ENCODE measurements at places on chromosomes 12 and 14.

DNA sequence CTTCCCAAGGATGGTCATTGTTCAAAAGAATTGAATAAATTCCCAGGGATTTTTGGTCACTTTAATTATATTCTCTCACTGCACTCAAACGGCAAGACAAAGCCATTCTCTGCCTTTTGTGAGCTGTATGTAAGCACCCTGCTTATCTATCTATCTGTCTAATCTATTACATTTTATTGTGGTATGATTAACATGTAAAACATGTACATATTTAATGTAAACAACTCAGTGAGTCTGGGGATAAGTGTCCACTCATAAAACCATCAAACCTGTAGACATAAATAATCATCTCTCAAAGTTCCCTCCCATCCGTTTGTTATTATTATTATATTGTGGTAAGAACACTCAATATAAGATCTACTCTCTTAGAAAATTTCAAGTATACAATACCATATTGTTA, 167.1 kb downstream of the CAND1 start:
- peak; percentile 16 for DNase-seq

GRCh38 chr12:57452181-57452936, 2.7 kb upstream of the INHBE start:
- DNase-seq: peak; percentile 93

DNA sequence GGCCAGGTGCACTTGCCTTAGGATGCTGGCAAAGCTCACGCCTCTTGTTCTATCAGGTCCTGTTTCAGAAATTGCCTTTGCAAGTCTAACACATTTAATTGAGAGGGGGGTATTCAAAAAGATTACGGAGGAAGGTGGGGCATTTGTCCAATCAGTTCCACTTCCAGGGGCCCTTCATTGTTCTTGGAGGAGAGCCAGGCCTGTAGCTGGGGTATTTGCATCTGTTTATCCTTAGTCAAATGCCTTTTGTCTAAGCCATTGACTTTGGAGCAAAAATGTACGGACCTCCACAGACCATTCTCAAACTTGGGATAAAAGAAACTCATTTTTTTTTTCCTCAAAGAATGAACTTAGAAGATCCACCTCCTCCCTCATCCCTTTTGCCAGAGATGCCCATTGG, 582.0 kb downstream of the BCL11B start:
- no peak for DNase-seq

DNA sequence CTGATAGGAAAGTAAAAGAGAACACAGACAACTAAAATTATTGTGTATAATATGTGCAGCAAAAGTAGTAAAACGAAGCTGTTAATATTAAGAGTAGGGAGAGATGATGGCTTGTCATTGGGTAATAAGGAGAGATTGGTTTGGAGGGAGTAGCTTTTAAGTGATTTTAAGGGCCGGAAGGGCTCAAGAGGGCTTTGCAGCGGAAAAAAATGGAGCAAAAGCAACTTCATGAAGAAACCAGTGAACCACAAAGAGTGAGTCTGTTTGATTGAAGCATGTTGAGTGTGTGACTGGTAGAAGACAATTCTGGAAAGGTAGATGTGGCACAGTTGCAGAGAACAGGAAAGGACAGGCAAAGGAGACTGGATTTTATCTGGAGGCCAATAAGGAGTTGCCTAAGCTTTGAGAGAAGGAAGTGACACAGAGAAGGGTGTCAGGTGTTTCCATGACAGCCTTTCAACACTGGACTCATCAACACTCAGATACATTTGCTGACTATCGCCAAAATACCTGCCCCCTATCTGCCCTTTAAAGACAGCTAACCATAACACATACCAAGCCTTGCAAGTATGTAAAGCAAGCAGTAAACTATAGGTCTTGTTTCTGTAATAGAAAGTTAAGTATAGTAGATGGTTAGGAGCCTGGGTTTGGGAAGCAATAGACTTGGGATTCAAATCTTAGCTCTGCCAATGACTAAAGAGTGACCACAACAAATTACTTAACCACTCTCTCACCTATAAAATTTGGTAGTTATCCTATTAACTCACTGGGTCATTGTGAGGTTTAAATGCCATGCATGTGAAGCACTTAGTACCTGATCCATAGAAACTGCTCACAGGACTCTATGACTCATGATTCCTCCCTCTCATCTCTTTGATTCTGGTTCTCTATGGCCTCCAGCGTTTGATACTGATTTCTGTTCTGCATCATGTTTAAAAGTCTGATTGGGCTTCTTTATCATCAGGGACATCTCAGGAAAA, 117.3 kb upstream of the LMNTD1 start:
- peak; percentile 48 for DNase-seq

DNA sequence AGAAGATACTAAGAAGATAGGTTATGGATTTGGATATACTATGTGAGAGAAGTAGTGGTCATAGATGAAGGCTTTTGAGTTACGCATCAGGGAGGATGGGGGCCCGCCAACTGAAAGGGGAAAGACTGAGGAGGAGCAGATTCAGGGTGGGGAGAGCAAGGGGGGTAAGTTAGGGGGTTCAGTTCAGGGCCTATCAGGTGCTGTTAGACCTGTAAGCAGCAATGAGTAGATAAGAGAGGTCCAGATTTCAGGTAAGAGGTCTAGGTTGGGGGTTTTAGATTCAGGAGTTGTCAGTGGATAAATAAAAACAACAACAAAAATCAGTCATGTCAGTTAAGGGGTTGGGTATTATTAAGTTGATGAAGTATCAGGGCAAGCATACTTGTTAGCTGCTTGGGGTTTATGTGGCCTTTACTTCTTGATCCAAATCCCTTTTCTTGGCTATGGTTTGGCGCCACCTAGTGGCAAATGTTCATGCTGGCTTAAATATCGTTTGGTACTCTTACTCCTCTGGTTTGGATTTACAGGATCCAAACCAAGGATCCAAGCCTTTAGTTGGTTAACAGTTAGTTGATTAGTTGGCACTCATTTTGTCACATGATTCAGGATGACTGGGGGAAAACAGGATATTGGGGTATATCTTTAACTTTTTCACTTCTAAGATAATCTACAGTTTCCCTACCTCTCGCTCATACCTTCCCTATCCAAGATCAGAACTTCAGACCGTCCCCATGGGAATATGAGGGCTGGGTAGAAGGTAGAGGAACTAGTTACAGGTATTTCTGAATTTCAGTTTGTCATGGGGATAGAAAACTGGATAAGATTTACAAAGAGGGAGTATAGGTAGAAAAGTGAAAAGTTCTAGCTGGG, 65.1 kb downstream of the PCNX1 start:
- peak; percentile 60 for DNase-seq

GRCh38 chr12:120249266-120249874, 16.2 kb downstream of the PXN start:
- DNase-seq: no peak

DNA sequence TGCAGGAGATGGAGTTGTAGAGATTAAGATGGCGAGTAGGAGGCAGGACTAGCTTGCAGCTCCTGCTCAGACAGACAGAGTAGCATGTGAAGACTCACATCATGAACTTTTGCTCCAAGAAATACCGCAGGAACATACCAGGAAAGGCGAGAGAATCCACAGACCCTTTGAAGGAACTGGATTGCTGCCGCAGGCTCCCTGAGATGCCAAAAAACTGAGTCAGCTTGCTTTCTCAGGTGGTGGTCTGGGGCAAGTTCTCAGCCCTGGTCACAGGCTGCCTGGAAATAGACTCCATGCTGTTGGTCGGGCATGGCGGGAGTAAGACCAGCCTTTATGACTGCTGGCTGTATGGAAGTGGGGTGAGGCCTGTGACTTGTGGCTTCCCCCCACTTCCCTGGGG, 163.6 kb upstream of the NAV3 start:
- DNase-seq: peak; percentile 97

- DNase-seq: no peak
Observed at GRCh38 chr12:2082321-2082720, 29.5 kb downstream of the CACNA1C start.

- no peak for DNase-seq
Observed at GRCh38 chr14:74599946-74600345, 12.1 kb downstream of the LTBP2 start.

DNA sequence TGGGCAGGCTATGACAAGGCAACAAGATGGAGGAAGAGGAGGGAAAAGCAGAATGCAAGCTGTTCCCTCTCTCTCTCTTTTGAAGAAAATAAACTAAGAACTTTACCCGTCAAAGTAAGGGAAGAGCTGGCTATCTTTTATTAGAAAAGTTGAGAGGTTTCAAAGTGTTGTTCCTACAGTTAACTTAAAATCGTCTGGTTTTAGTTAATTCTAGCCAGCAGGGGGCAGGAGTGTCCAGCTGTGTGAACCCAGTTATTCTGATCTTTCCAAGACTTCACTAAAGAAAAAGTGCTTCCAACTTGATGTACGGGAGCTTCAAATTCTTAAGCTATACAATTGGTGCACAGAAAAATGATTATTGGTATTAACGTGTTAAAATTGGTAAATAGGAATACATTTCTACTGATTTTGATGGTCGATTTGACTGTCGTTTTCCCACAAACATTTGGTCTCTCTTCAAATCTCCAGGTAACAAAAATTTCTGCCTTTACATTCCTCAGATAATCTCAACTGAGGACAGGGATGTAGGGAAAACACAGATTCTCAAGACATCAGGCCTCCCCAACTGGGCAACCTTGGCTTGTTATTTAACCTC, 28.4 kb upstream of the MON2 start:
- peak; percentile 12 for DNase-seq

GRCh38 chr12:109524466-109525278, 47.2 kb downstream of the UBE3B start:
- DNase-seq: no peak

GRCh38 chr12:50187084-50187900, 20.1 kb upstream of the CERS5 start:
- DNase-seq: peak; percentile 95

GRCh38 chr12:109110988-109111495, 5.3 kb upstream of the ACACB start:
- peak; percentile 69 for DNase-seq

- no peak for DNase-seq
Observed at GRCh38 chr14:21965042-21965441, 291.4 kb upstream of the OR4E1 start.

- no peak for DNase-seq
Observed at GRCh38 chr12:47207829-47208248, 128.1 kb upstream of the AMIGO2 start.

- DNase-seq: peak; percentile 65
Observed at GRCh38 chr14:54085841-54086240, 129.2 kb upstream of the BMP4 start.

GRCh38 chr14:72828604-72829003, 65.3 kb downstream of the DPF3 start:
- no peak for DNase-seq

DNA sequence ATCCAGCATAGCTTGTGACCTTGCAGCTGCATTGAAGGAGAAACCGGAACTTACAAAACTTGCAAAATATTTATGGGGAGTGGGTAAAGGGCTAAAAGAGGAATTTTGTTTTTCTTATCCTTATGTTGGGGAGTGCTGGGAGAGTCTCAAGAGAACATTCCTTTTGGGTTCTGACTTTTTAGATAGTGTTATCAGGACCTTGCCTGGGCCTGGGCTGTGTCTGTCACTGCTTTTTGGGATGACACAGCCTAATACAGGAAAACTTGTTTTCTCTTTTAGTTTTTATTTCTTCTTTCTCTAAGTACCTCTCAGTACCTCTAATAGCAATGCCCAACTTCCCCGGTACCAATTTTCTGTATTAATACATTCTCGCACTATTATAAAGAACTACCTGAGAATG, 850.6 kb downstream of the RPS29 start:
- DNase-seq: no peak

GRCh38 chr12:65867394-65867793, 43.1 kb downstream of the HMGA2 start:
- DNase-seq: peak; percentile 96

DNA sequence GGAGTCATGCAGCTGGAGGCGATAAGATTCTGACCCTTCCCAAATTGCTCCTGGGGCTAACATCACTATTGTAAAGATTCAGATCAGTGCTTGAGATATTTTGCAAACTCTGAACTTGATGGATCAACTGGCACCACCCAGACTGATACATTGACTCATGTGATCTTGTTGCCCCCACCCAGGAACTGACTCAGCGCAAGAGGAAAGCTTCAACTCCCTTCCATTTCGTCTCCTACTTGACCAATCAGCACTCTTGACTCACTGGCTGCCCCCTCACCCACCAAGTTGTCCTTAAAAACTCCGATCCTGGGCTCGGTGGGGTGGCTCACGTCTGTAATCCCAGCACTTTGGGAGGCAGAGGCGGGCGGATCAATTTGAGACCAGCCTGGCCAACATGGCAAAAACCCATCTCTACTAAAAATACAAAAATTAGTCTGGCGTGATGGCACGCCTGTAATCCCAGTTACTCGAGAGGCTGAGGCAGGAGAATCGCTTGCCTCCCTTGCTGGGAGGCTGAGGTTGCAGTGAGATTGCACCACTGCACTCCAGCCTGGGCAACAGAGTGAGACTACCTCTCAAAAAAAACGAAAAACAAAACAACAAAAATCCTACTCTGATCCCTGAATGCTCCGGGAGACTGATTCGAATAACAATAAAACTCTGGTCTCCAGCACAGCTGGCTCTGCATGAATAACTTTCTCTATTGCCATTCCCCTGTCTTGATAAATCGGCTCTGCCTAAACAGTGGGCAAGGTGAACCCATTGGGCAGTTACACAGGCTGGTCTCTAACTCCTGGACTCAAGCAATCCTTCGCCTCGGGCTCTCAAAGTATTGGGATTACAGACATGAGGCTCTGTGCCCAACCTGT, 9.8 kb upstream of the ARF6 start:
- no peak for DNase-seq

DNA sequence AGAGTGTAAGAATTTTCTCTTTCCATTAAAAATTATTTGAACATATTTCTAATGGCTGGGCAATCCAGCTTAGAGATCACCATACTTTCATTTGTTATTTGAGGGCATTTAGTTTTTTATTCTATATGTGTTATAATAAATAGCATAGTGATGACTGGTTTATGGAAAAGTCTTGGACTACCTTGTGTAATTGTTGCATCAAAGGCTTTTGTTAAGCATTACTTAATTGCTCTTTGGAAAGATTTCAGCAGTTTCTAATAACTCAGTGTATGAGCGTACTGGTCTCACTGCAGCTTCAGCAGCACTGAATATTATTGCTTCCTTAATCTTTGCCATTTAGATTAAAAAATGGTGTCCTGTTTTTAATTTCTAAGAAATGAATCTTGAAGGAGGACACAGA, 22.8 kb downstream of the TMEM19 start:
- no peak for DNase-seq

DNA sequence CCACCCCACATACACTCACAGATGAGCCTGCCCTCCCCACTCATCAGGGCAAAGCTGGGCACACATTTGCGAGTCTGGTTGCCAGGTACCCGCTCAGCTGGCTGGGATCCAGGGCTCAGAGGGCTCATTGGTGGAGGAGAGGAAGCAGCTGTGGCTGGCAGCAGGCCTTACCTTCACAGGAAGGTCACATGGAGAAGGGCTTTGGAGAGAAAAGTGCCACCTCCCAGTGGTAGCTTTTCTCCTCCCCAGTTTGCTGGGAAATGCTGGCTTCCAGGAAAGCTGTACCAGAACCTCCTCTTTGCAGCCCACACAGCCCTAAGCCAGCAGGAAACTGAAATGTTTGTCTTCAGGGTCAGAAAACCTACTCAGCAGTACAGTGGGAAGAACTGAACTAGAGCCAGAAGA, 55.6 kb downstream of the LGMN start:
- DNase-seq: peak; percentile 25

Data from astrocyte (in vitro differentiated cells and primary cell).